Dermis microvascular lymphatic vessel endothelial cell (primary cell): ENCODE measurements at places on chromosomes 3 and 15. TPM values are rescaled to one million over a fixed set of nuclear protein-coding genes. Genes with fewer than 3 reads are reported as not detected.

The ARPIN gene
- total RNA-seq, result 10.7 and 11.4 TPM in 2 replicates

The KNG1 gene
- total RNA-seq, result not detected in 2 replicates

The COL8A1 gene
- 98.6 and 175 TPM in 2 replicates for total RNA-seq

DNA sequence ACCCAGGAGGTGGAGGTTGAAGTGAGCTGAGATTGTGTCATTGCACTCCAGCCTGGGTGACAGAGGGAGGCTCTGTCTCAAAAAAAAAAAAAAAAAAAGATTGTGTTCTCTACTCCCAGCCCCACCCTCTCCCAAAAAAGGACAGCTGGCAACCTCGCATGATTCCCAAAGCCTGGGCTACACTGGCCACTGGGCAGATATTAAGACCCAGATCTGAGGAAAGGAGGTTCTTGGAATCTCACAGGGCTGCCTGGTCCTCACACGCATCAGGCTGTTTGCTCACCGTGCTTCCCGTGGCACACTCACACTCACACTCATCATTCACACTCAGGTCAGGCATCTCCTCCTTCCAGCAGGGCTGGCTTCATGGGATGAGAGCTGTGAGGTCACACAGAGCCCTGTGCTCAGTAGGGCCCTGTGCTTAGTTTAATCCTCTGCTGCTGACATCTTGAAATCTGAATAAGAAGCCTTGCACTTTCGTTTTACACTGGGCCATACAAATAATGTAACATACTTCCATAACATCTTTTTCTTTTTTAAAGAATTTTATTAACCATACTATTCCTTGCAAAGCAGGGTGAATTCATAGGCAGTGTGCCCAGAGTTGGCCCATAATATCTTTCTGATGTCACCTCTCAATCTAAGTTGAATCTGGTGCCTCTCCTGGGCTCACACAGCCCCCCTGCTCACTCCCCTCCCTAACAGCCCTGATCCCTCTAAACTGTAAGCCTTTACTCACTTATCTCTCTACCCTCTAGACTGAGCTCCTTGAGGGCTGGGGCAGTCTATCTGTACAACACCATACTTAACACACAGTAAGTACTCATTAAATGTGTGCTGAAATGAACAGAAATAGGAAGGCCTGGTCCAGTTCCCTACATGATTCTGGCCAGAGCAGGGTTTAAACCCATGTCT lies 50.2 kb upstream of the C15orf39 start:
- DNase-seq, result no peak

DNA sequence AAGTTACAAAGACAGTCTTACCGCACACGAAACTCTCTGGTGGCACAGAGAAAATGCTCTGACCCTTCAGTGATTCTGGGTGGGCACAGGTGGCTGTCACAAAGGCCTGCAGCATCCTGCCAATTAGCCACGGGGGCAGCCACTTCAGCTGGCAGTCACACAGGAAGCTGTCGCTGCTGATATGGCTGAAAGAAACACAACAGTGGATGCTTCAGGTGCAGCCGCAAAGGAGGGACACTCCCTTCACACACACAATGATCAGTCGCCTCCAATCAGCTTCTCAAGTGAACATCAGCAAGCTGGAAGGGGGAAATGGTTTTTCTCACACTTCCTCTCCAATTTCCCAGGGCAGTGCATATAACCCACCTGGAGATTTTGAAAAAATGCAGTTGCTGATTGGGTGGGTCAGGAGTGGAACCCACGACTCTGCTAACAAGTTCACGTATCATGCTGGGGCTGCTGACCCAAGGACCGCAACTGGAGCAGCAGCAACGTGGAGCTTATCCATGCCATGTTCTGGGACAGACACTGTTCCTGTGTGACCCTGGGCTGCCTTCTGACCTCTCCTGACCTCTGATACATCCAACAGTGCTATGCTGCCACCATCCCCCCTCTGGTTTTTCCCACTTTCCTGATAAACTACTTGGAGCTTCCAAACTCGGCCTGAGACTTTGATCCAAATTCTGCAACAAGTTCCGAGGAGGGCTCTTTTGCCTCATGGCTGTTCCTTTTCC lies 106.6 kb downstream of the LRIG1 start:
- DNase-seq, result peak; percentile 15

GRCh38 chr3:124520970-124521369 lies 209.3 kb upstream of the UMPS start:
- DNase-seq, result peak; percentile 13

DNA sequence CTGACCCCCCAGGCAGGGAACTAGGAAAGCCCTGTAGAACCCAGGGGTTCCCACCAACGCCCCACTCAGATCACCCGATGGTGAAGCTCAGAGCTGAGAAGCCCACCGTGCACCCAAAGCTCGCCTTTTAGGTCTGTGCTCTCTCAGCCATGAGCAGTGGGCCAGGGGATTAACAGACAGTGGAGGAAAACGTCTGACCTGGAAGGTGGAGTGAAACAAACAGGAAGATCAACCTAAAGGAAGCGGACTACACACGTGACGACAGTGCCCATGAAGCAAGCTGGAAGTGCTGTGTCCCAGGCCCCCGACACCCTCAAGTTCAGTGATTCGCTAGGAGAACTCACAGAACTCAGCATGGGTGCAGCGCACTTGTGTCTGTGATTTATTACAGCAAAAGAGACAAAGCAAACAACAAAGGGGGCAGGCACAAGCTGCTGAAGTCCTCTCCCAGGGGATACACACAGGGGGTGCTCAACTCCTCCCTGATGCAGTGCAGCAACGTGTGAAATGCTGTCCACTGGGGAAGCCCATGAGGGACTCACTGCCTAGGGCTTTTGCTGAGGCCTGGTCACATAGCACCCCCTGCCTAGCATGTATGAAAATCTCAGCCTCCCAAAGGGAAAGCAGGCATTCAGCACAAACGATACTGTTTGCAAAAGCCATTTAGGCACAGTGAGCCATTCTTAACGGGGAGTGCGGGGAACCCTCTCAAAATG lies 43.5 kb downstream of the CFAP92 start:
- DNase-seq, result peak; percentile 87

The CFAP92 gene
- 0.51 and 1.0 TPM in 2 replicates for total RNA-seq

DNA sequence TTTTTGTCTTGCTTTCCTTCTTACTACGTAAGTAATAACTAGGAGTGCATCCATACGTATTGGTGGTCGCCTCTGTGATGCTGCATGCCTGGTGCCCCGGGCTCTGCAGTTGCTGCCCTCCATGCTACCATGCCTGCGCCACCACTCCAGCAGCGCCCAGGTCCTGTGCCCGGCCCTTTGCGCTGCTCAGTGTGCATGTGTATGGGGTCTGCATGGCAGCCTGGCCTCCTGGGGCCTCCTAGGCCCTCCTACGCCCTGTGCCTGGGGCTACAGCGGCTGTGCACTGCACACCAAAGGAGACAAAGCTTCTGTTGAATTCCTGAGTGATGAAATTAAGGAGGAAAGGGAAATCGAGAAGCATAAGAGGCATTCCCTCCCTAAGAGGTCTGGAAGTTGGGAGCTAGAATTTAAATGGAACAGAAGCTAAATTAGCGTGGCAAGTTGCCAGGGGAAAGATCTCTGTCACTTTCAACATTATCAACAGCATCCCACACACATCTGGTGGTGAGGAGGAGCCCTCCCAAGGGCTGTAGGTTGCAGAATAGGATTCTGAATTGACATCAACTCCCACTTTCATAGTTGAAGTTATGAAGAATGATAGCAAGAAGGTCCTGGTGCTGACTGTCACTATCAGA lies 275.0 kb upstream of the CHRM5 start:
- DNase-seq, result no peak

DNA sequence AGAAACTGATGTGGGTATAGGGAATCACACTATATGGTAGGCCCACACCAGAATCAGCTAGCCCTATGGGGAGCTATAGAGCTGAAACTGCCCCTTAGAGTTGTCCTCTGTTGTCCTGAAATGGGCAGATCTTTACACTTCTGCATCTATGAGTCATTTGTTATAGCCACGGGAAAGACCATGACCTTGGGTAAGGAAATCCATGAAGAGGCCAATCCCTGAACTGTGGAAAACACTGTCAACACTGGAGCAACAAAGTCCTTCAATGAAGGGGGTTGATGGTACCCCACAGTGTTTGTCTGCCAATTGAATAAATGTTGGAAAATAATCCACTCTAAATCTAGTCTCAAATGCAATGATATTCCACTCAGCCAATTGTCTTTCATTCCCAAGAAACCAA lies 5.2 kb upstream of the CD200R1 start:
- DNase-seq, result no peak

GRCh38 chr3:188421151-188421821 lies 267.3 kb downstream of the LPP start:
- DNase-seq, result no peak

DNA sequence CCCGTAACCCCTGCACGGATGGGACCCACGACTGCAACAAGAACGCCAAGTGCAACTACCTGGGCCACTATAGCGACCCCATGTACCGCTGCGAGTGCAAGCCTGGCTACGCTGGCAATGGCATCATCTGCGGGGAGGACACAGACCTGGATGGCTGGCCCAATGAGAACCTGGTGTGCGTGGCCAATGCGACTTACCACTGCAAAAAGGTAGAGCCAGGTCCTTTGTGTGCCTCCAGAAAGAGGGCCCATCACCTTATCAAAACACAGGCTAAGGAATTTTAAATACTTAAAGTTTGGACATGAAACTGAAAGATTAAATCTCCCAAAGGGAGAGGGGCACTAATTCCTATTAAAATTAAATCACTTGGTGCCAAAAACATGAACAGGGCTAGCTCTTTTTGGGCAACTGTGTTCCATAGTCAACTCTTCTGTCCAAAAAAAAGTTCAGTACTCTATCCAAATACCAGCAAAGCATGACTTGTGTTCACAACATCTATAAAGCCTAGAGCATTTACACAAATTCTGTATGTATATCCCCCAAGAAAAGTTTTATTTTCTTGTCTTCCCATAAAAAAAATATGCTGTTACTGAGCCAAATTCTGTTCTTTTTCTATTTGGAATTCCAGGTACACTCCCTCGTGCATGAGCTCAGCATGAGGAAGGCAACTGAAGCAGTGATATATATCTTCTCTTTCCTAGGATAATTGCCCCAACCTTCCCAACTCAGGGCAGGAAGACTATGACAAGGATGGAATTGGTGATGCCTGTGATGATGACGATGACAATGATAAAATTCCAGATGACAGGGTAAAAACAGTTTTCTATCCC lies 9.2 kb downstream of the THBS1 start:
- peak; percentile 41 for DNase-seq

- DNase-seq, result no peak
These were observed 50.3 kb downstream of the LSM3 start for GRCh38 chr3:14228681-14229470.

GRCh38 chr15:65881766-65882434 lies 12.6 kb downstream of the RAB11A start:
- DNase-seq, result no peak

GRCh38 chr15:56232058-56232457 lies 11.6 kb downstream of the RFX7 start:
- no peak for DNase-seq

GRCh38 chr3:25037049-25037547 lies 391.0 kb upstream of the RARB start:
- DNase-seq, result no peak

The EFCAB12 gene
- total RNA-seq, result under 0.01 TPM in 2 replicates

The SI gene
- total RNA-seq, result not detected in 2 replicates

DNA sequence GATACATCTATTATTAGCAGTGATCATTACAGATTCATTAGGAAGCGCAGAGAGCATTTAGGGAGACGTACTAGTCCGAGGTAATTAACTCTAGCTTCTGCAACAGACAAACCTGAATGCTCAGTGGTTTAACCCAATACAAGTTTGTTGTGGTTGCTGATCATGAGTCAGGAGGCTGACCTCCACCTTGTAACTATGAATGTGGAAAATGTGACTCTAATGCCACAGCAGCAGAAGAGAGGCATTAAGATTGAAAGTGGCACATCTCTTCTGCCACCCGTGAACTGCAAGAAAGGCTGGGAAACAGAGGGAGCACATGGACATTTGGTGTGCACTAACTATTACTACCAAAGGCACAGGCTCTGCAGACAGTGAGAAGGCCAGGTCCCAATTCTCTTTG lies 71.2 kb upstream of the C3orf80 start:
- no peak for DNase-seq

The CCDC33 gene
- total RNA-seq, result not detected in 2 replicates

The GOLGA6L1 gene
- total RNA-seq, result not detected in 2 replicates

The SNX22 gene
- under 0.01 TPM in 2 replicates for total RNA-seq

GRCh38 chr15:73809728-73810501 lies 56.8 kb upstream of the INSYN1 start:
- no peak for DNase-seq

DNA sequence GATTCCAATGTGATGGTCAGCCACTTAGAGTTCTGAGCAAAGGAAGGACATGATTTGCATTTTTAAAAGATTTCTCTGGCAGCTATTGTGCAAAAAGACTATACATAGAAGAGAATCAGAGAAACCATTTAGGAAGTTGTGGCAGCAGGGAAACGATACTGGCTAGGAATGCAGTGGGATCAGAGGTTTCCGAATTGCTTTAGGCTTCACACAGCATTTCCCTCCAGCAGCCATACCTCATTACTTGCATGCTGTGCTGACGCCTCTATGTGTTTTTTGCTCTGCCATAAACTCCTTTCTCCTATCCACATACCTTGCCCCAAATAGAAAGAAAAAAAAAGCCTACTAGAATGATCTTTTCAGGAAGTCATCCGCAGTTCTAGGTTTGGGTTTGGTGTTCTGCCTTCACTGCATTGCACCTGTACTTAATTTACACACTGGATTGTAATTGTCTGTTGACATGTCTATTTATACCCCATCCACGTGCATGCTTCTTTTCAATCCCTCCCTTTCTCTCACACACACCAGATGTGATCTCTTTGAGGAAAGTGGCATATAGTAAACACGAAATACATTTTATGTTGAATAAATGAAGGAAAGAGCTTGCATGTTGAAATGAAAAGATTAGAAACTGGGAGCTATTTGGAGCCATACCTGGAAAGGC lies 860.3 kb upstream of the SEMA6D start:
- no peak for DNase-seq

The TMEM212 gene
- not detected in 2 replicates for total RNA-seq

GRCh38 chr3:28122227-28122626 lies 119.2 kb upstream of the CMC1 start:
- DNase-seq, result no peak

The FBXO40 gene
- not detected in 2 replicates for total RNA-seq

The ATRIP gene
- 4.9 and 6.1 TPM in 2 replicates for total RNA-seq

The TGM5 gene
- not detected in 2 replicates for total RNA-seq

DNA sequence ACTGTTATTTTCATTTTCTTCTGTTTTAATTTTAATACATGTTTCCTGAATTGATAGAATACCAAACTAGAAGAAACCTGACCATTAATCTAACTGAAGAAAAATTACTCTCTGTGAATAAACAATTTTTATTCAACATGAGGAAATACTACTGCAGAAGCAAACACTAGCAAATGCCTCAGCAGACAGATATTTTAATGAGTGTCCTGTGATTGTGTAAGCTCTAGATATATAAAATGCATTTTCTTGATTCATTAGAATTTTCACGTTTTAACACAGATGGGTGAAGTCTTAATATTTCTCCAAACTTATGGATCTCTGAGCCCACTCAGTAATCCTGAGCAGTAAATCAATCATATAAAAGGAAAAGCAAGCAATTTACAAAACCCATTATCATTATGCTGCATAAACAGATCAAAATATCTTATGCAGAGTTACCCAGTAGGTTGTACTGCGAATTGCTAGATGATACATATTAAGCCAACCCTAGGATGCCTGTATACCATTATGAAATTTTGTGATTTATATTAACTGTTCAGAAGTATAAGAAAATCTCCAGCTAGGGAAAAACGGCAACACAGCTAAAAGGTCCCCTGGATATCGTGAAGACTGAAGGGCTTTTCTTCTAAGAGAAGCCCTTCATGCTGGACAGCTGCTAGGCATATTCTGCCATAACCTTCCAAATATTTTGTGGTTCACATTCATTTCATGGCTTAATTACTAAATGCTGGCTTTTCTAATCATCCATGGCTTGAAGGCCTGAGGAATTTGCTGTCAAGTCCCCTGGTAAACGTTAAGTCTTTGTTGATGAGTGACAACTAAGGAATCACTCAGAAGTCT lies 157.7 kb upstream of the TGFBR2 start:
- no peak for DNase-seq
